ENCODE measurements at places on chromosomes 3 and 15.
A peak's percentile ranks its signal among the peaks of the same experiment; 100 is the strongest.

- DNase-seq = no peak
Measured at GRCh38 chr3:151301787-151302186, 14.8 kb downstream of the GPR87 start.

GRCh38 chr15:71755092-71755970 is 55.0 kb upstream of the NR2E3 start:
- no peak for DNase-seq

- DNase-seq = no peak
Measured at GRCh38 chr3:74267588-74268184, 346.8 kb downstream of the CNTN3 start.

GRCh38 chr3:13091898-13092611 is 18.8 kb upstream of the IQSEC1 start:
- DNase-seq = peak; percentile 65

GRCh38 chr3:157151151-157151550 is 8.8 kb downstream of the CCNL1 start:
- DNase-seq = no peak

DNA sequence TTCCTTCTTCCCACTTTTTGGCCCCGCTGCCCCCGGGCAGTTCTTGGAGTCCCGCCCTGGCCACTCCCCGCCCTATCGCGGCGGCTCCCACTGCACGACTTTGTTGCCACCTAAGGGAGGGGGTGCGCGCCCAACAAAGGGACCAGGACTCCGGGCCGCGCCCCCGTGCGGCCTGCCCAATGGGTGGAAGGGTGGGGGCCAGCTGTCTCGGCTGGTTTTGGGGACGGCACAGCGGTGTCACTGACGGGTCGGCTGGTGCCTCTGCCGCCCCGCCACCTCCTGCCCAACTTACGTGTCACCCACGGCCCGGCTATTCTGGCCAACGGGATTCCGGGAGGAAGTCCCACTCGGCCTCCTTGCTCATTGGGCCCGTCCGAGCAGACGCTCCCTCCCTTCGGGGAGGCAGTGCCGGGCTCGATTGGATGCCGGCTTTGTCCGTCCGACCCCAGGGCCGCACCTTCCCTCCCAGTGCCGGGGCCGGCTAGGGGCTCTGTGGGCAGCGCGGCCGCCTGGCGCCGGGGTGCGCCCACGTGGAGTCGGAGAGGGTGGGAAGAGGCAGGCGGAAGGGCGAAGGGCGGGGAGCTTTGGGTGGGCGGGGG is at the start of gene GOLIM4:
Gene GOLIM4 (minus strand): TSS at position 314 of the 599 bp plus-strand sequence. CDS start 639 bp downstream, outside the sequence.
- DNase-seq = peak; percentile 8

GRCh38 chr3:12706504-12707253 is 42.8 kb upstream of the RAF1 start:
- peak; percentile 30 for DNase-seq

GRCh38 chr15:84737005-84737404 is 11.4 kb upstream of the ZNF592 start:
- DNase-seq = no peak

DNA sequence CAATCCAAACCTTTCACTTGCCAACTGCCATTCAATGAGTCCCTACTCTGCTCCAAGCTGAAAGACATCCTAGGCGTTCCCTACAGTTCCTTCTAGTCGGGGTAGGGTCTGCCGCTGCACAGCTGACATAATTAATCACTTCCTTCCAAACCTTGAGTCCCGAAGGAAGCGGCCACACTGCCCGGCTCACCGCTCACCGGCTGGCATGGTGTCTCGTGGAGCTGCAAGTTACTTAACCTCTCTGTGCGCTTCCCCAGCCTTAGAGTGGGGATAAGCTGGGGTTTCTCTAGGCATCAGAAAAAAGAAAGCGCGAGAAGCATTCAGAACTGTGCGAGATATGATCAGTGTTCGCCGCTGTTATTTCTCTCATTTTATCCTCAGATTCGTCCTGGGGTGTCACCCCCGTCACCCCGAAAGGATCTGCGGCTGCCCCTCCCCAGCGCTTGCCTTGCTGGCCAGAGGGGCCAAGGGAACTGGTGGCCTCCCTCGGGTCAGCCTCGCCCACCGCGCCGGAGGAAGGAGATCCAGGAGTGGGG is 748 bp downstream of the MRPS25 start:
- no peak for DNase-seq

DNA sequence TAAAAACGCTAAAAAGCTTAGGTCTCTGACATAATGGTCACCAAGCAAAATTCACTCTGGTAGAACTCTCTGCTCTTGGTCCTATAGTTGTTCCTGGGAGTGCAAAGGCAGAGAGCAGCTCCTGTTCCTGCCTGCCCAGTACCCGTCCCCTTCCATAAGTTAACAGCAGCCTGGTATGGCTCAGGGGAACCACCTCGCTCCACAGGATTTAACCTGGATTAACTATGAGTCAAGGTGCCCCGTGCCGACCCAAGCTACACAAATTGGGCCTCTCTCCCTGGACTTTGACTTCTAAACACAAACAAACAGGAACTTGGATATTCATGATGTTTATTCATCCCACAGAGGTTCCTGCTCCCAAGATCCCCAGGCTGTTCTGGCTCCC is 32.1 kb downstream of the SCAP start:
- DNase-seq = no peak

GRCh38 chr3:152321955-152322377 is 53.2 kb downstream of the MBNL1 start:
- no peak for DNase-seq

DNA sequence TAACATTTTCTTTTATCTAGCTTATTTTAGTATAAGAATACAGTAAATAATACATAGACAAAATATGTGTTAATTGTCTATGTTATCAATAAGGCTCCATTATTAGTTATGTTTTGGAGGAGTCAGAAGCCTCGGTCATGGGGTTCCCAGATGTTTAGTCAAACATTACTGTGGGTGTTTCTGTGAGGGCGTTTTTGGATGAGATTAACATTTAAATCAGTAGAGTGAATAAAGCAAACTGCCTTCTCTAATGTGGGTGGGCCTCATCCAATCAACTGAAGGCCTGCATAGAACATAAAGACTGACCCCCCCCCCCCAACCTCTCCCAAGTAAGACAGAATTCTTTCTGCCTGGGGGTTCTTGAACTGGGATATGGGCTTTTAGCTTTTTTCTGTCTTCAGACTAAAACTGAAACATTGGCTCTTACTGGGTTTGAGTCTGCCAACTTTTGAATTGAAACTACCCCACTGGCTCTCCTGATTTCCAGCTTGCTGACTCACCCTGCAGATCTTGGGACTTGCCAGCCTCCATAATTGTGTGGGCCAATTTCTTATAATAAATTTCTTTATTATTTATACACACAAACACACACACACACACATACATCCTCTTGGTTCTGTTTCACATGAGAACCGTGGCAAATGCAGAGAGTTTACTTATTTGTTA is 192.0 kb downstream of the TPRG1 start:
- DNase-seq = no peak

DNA sequence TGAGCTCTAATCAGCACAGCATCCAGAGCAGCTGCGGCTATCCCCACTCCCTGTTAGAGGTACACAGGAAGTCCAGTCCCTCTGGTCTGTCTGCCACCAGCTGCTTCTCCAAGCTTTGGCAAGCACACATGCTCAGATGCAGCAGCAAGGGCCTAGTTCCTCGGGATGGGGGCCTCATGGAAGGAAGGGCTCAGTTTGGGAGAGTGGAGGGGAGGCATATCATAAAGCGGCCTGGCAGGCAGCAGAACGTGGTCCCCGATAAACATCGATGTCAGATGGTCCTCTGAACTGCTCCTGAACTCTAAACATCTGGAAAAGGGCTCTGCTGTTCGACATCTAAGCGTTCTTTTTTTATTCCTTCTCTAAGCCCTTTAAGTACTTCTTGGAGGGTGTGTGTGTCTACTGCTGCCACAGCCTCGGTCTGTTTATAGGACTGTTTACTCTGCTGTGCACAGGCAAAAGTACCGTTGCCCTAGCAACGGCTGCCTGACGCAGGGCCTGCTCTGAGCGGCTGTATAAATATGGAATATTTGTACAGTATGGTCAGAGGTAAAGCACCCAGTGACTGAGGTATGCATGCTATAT is 74.6 kb downstream of the PRICKLE2 start:
- no peak for DNase-seq

DNA sequence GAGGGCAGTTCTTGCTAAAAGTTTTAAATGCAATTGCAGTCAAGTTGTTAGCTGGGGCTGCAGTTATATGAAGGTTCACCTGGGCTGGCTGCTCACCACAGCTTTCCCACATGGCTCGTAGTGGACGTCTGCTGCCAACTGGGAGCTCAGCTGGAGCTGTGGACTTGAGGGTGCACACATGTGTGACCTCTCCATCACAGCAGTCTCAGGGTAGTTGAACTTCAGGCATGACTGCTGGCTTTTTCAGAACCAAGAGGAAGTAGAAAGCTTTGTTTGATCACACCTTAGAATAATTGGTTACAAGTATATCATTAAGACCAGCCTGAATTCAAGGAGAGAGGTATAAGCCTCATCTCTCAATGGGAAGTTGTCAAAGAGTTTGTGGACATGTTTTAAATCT is 74.1 kb downstream of the CHL1 start:
- no peak for DNase-seq

- no peak for DNase-seq
Measured at GRCh38 chr15:38421069-38421690, 32.7 kb upstream of the FAM98B start.

DNA sequence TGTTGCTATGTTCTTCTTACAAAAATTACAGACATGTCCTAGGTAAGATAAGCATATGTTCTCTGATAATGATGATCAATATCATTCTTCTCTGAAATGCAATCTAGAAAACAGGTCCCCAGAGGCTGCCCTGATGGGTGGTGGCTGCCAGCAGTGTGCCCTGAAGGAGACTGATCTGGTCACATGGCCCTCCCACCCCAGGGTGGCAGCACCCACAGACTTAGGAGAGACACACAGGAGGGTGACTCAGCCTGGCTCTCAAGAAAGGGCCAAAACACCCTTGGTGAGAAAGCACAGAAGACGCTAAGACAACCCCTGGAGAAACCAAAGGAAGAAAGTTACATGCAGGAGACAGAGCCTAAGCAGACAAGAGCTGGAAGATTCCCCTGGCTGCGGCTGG is 203.7 kb downstream of the TJP1 start:
- no peak for DNase-seq

DNA sequence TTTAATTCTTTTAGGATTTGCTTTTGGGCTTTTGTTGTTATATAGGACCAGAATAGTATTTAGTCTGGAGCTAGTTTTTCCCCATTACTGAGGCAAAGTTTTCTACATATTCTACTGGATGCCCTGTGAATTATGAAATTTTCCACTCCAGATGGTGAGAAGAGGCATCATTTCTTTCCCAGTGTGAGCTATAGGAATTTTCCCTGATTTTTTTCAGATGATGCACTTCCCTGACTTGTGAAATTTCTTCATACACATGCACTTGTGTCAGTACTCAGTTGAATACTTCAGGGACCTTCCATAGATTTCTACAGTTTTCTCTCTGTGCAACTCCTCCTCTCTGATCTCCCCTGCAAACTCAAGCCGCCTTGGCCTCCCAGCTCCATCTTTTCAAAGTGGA is 73.7 kb upstream of the SLCO2A1 start:
- no peak for DNase-seq

- no peak for DNase-seq
Measured at GRCh38 chr3:112042842-112043280, 8.3 kb downstream of the TMPRSS7 start.

DNA sequence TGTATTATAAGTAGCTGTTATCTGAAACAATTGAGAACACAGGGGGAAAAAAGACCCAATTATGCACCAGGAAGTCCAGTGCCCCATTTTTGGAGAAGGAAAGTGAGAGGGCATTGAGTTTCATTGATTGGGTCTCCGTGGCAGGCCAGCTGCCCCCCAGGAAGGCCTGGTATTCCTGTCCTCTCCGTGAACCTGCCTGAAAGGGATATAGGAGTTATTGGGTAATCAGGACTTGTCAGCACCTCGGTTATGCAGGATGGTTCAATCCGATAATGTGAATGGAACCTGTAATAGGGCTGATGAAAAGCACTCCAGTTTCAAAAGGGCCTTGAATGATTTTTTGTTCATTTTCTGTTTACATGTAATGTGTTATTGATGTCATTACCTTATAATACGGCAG is 122.0 kb upstream of the RARB start:
- DNase-seq = no peak

- no peak for DNase-seq
Measured at GRCh38 chr3:186523434-186523833, 20.7 kb downstream of the CRYGS start.

- no peak for DNase-seq
Measured at GRCh38 chr3:162994165-162994564, 1497.6 kb downstream of the OTOL1 start.

- DNase-seq = no peak
Measured at GRCh38 chr3:8838234-8838633, 68.8 kb upstream of the OXTR start.

DNA sequence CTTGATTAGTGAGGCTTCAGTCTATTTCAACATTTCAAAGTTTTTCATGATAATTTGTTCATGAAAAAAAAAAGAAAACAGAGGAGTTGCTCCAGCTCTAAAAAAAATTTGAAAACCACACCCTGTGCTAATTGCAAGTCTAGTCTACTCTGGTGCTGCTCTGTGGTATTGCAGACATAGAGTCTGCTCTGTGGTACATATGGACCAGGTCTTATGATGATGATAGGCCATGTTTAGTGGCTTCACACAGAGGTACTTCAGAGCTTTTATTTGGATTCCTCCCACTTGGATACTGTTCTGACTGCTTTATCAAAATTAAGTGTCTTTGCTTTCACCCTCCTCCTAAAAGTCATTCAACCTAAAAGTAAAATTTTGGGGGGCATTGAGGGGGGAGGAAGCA is 160.8 kb downstream of the ALCAM start:
- no peak for DNase-seq

DNA sequence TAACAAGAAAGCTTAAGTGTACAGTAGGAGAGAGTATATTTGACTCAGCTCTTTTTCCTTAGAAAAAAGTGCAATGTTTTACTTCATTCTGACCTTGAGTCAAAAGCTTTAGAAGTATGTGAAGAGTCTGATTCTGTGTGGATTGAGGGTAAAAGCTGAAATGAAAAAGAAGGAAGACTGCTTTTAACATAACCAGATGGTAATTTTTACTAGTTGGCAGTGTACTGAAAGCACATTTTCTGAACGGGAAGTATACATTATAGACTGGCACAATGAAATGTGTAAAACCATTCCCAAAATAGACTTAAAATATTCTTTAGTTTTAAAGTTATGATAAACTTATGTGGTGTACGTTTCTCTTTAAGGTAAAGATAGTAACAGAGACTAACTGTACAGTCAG is 197.8 kb upstream of the ZNF717 start:
- no peak for DNase-seq

- no peak for DNase-seq
Measured at GRCh38 chr3:13227315-13228165, 154.3 kb upstream of the IQSEC1 start.

GRCh38 chr3:188747489-188747888 is 424.3 kb upstream of the TPRG1 start:
- DNase-seq = no peak

DNA sequence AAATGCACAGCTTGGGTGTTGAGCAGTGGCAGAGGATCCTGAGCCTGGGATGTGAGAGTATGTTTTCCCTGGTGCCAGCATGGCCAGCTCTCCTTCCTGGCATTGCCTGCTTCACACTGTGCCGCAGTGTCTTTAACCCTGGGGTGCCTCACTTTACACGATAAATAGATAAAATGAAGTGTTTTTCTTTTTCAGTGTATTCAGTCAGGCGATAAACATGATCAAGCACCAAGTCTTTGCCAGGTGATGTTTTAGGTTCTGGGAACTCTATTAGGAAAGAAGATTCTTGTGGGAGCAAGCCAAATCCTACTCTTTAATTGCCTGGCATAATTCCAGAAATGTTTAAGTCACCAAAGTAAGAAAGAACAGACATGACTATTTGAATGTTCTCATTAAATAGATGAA is 14.0 kb downstream of the ABHD6 start:
- no peak for DNase-seq
